Stimulated activated CD8-positive, alpha-beta memory T cell treated with anti-CD3 and anti-CD28 coated beads, Interleukin-15, amount 100 ng/mL, for 24 hours (primary cell): ENCODE measurements at places on chromosomes 7 and 10.

DNA sequence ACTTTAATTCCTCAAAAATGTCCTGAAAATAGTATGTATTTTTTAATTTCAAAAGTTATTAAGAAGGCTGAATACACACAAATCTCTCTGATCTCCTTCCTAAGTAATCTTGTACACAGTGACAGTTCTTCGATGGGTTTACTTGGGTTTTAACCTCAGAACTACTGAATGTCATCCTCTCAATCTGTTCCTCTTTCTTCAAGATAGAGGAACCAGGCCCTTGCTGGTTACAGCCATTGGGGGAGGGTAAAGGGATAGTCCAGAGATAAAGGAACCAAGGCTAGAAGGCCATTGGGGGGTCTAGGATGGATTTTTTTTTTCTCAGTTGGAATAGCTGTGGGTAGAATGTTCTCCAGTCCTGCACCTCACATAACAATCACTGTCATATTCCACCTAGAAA, 224.9 kb downstream of the SKIDA1 start:
- no peak for DNase-seq

GRCh38 chr10:48307711-48308018, 1.2 kb downstream of the MAPK8 start:
- DNase-seq: no peak

DNA sequence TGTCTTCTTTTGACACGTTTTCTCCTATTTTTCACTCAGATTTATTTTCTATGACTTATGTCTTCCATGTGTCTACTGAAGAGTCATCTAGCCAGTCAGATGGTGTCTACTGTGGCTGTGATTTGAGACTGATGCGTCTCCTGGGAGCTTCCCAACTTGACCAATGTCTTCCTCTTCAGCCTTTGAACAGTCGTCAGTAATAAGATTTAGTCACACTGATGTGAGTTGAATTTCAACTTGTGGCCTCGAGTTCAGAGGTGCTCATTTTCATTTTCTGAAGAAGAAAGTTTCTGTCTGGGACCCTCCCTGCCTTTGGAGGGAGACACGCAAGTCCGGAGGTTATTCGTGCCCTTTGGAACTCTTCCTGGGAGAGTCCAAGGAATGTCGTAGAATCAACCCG, 221.9 kb upstream of the INHBA start:
- no peak for DNase-seq

DNA sequence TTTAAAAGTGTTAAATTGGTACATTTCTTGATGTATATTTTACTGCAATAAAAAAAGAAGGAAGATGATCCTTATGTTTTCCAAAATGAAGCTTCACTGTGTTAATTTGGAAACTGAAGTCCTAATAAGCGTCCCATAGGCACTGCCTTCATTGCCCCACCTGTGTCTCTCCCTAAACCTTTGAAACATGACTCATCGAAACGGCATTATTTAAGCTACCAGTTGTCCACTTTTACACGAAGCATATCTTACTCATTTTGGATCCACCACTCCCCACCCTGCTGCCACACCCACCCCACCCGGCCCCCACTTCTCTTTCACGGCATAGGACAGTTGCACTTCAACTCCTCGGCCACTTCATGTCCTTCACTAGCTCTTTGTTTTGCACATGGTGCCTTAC, 85.5 kb downstream of the KIAA1549 start:
- no peak for DNase-seq

DNA sequence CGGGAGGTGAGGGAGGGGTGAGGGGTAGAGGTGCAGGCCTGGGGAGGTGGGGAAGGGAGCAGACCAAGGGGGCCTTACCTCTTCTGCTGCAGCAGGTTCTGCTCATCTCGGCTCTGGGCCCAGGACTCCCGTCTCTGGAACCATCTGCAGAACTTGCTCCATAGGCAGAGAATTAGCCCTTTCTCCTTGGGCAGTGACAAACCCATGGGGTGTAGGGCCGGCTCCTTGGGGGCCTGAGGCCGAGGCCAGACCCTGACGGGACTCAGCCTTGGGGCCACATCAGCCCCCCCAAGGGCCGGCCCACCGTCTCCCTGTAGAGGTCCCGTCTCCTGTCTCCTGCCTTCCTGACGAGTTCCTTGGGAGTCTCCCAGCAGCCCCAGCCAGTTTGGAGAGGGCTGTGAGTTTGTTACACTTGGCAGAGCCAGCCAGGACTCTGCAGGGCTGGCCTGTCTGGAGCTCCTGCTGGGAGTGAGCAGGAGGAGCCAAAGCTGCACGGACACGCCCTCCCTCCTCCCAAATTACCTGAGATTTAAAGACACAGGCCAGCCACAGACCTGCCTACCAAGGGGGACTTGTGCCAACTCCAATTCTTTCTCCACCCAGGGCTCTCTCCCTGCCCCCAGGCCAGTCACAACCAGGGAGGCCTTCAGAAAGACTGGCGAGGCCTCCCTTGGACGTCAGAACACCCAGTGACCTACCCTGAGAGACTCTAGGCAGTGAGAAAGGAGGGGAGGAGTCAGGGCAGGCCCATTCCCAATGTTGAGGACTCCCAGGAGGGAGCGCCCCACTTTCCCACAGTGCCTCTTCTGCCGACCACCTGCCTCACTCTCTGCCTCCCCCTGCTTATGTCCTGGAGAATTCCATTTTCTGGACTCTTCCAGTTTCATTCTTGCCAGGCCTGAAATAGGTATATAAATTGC, at the start of gene TRPV6:
TSS of gene TRPV6 (minus strand) at position 435 of the 920 bp plus-strand sequence.
- DNase-seq: no peak

DNA sequence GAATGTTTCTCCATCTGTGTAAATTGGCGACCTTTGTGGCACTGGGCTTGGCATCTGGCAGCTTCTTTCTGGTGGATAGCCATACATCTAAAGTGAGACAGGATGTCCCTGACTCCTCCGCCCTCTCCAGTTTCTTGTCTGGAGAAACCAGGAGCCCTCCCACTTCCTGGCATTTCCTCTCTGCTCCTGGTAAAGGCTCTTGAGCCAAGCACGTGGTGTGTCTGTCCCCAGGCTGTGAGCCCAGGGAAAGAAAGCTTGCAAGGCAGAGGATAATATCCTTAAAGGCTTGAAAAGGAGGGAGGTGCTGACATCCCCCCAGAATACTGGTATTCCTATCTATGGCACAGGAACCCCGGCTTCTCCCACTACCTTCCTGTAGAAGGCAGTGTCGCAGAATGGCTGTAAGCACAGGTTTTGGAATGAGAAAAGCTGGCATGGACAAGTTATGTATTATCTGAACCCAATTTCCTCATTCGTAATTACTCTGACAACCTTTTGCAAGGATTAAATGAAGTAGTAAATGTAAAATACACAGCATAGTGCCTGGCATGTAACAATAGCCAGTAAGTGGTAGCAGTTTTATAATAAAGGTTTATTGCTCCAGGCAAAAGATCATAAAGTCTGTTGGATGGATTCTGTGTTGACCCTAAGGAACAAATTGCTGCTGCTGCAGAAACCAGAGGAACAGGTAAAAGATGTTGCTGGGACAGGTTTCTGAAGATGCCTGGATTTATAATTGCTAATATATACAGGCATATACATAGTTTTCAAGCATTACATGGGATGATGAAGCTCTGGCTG, 11.8 kb upstream of the ACSL5 start:
- no peak for DNase-seq

- DNase-seq: no peak
These were observed 159.6 kb upstream of the CHST15 start for GRCh38 chr10:124253006-124253405.

GRCh38 chr10:4981722-4982471, 18.7 kb downstream of the AKR1C1 start:
- no peak for DNase-seq

- no peak for DNase-seq
These were observed 418.5 kb upstream of the SEMA3A start for GRCh38 chr7:84612981-84613681.

- DNase-seq: no peak
These were observed 95.5 kb downstream of the NKX6-2 start for GRCh38 chr10:132690401-132690800.

DNA sequence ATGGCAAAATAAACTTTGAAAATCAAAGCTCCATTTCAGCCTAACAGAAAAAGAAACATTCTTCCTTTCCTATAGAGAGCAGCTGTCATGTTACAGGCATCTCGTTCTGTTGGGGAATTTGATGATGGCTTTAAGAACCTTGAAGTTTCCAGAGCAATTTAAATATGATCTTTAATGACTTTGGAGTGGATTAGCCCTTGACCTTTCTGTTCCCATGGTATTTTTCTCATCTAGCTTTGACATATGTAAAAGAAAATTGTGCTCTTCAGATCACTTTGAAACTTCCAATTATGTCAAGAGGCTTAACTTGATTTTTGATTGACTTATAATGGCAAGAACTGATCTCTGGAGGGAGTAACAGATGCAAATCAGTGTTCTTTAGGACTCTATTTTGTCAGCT, 157.6 kb upstream of the SEMA3E start:
- DNase-seq: no peak

DNA sequence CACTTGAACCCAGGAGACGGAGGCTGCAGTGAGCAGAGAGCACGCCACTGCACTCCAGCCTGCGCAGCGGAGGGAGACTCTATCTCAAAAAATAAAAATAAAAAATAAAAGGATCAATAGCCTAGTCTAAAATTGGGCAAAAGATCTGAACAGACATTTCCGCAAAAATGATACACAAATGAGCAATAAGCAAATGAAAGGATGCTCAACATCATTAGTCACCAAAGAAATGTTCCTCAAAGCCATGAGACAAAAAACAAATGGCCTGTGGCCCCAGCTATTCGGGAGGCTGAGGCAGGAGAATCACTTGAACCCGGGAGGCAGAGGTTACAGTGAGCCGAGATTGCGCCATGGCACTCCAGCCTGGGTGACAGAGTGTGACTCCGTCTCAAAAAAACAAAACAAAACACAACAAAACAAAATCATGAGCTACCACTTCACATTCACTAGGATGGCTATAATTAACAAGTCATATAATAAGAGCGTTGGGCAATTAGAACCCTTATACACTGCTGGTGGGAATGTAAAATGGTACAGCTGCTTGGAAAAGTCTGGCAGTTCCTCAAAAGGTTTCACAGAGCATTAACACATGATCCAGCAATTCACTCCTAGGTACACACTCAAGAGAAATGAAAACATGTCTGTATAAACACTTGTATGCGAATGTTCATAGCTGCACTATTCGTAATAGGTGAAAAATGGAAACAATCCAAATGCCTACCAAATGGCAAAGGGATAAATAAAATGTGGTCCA, 3.1 kb downstream of the DAGLB start:
- no peak for DNase-seq

DNA sequence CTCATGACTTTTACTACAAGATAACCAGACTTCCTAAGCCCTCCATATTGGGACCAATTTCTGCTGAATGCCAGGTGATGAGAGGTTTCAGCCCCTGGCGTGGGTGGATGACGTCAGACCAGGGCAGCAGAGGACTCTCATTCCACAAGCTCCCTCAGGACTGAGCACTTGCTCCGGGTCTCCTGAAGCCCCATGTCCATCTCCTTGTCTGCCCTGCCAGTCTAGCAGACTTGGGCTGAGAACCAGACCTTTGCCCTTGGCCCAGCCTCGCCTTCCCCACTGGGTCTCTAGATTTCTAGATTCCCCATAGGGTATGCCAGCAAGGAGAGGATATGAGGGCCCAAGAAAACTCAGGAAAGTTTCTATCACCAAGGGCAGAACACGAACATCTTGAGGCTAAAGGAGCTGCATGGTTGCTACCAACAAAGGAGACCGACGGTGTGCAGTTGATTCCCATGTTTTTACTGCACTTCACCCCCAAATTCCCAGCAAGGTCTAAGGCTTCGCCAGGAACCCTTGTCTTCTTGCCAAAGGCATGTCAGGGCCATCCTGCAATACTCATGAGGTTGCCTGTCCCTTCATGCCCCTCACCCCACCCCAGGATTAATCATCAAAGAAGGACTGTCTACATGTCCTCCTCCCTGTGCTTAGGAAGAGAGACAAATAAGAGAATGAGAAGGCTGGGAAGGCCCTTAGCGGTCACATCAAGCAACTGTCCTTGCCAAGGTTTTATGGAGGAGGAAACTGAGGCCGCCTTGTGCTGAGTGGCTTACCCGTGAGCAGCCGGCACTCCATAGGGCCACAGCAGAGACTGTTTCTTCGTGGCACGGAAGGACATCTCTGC, 96.5 kb upstream of the MACROH2A2 start:
- no peak for DNase-seq

- no peak for DNase-seq
These were observed 1.7 kb upstream of the CCDC201 start for GRCh38 chr7:45874408-45875131.

DNA sequence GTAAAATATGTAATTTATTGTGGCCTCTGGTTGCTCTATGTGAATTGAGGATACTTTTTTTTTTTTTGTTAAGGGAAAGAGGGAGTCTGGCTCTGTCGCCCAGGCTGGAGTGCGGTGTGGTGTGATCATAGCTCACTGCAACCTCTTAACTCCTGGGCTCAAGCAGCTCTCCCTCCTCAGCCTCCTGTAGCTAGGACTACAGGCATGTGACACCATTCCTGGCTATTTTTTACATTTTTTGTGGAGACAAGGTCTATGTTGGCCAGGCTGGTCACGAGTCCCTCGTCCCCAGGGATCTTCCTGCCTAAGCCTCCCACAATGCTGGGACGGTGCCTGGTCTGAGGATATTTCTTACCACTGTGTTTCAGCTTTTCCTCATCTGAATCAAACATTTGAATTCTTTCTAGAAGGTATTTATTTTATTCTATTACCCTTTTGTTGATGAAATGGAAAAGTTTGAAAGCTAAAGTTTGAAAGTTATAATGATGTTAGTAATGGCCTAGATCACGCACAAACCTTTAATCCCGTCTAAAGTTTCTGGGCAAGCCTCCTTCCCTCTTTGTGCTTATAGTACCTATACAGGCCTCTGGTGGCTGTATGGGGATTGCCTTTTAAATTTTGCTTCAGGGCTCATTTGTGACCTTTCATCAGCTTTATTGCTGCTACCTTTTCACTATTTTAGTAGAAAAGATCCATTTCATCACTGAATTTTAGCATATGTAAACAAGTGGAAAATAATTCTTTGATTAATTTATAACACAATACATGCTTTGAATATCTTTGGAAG, 2.0 kb downstream of the IFRD1 start:
- no peak for DNase-seq

GRCh38 chr7:51351661-51352060, 35.1 kb upstream of the COBL start:
- DNase-seq: no peak

DNA sequence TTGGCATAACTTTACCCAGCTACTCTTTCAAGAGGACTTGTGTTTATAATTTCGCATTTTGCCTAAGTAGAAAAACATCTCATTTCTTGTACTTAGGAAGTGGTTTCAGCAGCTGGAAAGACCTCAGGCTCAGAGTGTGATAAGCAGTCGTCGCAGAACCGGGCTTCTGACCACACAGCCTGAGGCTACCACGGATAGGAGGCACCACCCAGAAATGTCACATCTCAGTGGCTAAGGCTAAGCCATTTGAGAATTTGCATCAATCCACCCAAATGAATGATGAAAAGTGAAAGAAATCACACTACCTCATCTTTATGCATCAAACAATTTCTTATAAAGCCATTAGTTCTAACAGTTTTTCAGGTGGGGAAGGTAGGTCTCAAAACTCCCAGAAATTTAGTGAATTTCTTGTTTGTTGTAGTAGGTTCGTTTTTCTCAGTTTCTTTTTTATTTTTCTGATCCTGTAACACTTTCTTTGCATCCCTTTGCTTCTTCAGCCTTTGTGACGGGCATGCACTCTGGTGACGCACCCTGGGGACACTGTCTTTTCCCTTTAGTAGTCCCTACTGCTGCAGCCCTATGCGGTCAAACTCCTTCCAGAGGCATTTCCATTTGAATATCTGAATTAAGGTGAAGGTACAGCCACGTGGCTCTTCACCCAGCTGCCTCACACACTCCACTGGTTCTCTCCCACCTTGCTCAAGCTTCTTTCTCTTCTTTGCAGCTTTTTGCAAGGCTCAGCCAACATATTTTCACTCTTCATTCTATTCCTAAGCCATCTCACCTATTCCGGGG, 68.5 kb downstream of the MAP3K8 start:
- no peak for DNase-seq
